Cerebellum (tissue), 4 donors: ENCODE measurements at places on chromosomes 1 and 21.

- DNase-seq = no peak
These were observed 45.4 kb downstream of the GFI1 start for GRCh38 chr1:92441316-92441696.

- no peak for DNase-seq
These were observed 32.5 kb downstream of the MTF2 start for GRCh38 chr1:93111561-93111960.

DNA sequence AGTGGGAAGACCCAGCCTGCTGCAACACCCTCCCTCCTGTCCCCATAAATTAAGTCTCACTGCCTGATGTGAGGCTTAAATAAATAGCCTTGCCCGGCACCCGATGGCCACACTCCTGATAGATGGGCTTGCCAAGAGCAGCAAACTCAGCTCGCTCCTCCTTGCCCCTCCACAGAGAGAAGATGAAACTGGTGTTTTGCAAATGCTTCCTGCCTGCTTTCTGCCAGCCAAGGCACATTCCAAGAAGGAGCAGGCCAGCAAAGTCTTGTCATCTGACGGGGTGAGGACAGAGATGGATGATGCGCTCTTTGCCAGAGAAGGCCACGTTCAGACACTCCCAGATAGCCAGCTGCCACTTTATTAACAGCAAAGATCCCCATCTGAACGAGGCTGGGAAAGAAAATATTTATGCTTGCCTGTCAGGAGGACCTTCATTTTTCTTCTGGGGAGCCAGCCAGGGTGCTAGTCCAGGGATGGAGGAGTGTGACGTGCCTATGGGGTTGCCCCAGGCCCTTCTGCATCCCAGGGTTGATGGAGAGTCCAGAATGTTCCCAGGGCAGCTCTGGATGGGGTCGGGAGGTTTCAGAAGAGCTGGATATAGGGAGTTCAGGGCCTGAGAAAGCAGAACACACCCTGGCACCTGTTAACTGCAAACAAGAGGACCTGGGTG is 265.4 kb downstream of the FOXD2 start:
- DNase-seq = no peak

DNA sequence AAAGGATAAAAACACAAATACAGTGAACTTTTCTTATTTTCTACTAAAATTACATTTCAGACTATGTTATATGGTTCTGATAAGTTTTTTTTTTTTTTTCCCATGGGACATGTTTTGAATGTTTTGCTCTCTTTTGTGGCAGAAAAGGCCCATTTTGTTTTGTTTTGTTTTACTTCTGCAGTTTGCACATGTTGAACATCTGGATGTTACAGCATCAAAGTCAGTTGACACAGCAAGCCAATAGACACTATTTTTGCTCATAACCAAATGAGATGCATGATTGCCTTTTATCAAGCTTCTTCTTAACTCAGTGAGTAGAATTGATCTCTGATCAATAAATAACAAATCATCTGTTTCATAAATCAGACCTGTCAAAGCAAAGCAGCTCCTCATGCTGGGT is 904.2 kb downstream of the ADGRL2 start:
- no peak for DNase-seq

GRCh38 chr1:53525595-53525994 is 66.4 kb downstream of the DMRTB1 start:
- DNase-seq = no peak

GRCh38 chr1:162716123-162716522 is 74.4 kb upstream of the HSD17B7 start:
- no peak for DNase-seq

DNA sequence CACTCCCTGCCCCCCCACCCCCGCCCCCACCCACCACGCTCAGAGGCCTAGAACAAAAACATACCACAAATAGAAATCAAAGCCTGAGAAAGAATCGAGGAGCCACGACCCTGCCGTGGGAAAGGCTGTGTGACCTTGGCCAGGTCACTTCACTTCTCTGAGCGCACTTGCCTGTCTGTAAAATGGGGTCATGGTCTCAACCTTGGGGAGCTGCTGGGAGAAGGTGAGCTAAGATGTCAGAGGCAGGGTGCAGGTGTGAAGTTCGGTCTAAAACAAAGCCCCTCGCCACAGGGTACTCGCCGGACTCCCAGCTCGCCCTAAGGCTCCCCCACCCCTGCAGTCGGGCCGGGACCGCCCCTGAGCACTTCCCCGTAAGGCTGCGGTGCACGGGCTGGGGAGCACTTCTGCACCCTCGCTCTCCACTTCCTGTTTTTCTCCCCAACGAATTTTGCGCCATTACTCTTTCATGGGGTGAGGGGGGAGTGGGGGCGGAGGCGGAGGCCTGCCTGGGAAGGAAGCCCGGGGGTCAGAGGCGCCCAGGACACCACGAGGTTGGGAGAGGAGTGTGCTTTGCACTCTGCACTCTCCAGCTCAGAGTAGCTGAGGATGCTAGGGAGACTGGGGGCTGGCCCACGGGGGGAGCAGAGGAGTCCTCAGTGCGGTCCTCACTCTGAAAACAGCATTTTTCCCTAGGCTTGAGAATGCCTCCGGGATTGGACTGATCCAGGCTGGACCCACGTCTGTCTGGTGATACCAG is 21.9 kb upstream of the PIK3CD start:
- DNase-seq = no peak
